ENCODE measurements at places on chromosomes 5 and 9.

GRCh38 chr9:65411901-65412300 is 126.9 kb upstream of the FOXD4L5 start:
- DNase-seq: no peak

GRCh38 chr5:54761213-54761701 is 224.1 kb downstream of the ESM1 start:
- DNase-seq: no peak

DNA sequence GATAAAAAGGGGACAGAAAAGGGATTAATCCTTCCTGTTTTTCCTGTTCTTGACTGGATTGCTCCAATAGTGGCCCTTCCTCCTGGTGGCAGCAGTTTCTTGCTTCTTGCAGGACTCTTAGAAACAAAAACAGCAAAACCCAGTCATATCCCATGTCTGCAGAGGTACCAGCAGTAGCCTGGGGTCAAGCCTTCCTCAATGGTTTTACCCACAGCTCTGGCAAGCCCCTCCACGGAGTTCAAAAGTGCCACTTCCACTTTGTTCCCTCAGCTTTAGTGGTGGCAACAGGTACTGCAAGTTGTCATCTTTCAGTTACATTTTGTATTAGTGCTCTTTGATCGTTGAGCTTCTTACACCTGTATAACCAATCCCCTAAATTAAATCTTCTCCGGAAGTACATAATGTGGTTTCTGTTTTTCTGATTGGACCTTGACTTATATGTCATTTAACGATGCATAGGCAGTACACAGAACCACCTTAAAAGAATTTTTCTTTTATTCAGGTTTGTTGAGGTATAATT is 8.7 kb upstream of the RANBP6 start:
- DNase-seq: no peak

GRCh38 chr5:135472141-135472540 is 20.0 kb upstream of the TIFAB start:
- DNase-seq: no peak

GRCh38 chr9:124182741-124183140 is 75.0 kb upstream of the NEK6 start:
- no peak for DNase-seq

DNA sequence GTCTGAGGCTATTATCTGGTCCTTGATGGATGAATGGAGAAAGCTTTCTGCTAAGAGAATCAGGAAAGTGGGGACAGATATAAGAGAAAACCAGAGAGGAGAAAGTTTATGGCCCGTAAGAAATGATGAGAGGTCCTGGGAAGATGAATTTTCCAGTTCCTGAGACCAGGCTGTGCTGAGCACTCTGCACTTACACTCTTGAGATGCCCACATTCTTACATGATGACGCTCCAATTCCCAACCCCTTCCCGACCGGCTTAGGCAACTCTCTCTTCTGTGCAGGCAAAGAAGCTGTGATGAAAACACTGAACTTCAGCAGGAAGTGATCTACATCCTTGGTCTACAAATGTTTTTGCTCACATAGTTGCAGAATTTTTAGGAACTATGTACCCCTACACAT is 417.0 kb downstream of the ARHGEF28 start:
- no peak for DNase-seq

DNA sequence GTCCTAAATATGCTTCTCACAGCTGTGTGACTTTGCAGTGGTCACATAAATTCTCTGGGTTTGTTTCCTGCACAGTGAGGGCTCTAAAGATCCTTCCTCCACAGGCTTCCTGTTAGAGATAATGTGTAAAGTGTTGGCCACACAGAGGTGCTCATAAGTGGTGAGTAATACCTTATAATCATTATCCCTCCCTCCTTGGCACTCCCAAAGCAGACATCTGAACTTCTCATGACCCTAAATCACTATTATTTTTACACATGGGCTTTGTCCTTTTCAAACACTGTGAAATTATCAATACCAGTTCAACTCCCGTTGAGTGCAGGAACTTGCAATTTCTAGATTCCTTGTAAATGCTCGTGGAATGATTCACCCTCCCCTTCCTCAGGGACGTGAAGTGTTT is 100.2 kb downstream of the BRINP1 start:
- DNase-seq: no peak

GRCh38 chr5:149418910-149419531 is 39.9 kb upstream of the IL17B start:
- DNase-seq: no peak

DNA sequence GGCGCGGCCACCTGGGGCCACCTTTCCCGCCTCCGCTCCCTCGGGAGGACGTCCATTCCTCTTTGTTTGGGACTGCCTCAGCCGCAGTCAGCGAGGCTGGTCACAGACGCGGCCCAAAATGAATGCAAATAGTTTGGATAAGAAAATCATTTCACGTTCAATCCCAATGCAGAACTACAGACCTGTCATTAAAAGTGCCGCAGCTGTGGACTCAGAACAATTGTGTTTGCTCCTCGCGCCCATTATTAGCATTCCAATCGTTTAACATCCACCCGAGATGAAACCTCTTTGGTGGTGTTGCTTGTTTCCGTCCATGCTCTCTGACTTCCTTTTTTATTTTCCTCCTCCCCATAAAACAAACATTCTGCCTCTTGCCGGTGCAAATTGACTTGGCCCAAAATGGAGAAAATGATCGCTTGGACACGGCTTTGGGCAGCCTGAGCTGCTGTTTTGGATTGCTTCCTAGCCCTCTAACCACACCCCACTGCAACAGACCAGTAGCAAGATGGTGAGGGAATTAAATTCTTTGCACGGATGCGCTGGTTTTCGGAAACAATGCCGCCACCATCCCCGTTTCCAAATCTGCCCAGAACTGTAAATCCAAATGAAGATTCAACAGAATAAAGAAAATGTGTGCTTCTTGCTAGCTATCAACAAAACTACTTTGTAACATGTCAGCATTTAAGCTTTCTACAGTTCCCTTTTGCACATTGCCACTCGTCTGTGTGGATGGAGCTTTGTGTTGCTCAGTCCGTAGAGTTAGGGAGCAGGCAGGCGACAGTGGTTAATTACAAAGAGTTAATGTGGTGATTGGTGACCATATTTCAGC is 784 bp downstream of the NLN start:
- DNase-seq: no peak

DNA sequence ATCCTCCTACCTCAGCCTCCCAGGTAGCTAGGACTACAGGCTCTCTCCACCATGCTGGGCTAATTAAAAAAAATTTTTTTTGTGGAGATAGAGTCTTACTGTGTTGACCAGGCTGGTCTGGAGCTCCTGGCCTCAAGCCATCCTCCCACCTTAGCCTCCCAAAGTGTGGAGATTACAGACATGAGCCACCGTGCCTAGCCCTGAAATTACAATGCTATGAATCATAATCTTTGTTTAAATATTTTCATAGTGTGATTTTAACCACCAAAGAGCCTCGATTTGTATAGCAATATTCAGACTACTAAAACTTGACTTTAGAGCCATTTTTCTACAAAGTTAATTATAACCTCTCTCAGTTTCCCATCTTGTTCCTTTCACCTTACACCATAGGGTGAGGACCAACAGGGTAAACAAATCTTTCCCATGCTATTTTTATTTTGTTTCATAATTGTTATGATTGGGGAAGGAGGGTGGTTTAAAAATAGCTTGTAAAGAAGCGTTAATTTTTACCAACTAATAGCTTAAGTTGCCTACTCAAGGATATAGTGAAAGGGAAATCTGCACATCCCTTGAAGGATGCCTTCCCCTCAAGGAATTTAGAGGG is 32.7 kb downstream of the UBE2D2 start:
- no peak for DNase-seq

- no peak for DNase-seq
Measured at GRCh38 chr9:24881361-24881760, 335.7 kb upstream of the IZUMO3 start.

Measured in activated CD4-positive, alpha-beta T cell treated with anti-CD3 and anti-CD28 coated beads for 24 hours (primary cell).